Kidney epithelial cell (primary cell): ENCODE measurements at places on chromosomes 1 and 21. TPM values are rescaled to one million over a fixed set of nuclear protein-coding genes. Genes with fewer than 3 reads are reported as not detected.

GRCh38 chr1:224127925-224128819 lies 14.3 kb downstream of the FBXO28 start:
- DNase-seq = no peak

DNA sequence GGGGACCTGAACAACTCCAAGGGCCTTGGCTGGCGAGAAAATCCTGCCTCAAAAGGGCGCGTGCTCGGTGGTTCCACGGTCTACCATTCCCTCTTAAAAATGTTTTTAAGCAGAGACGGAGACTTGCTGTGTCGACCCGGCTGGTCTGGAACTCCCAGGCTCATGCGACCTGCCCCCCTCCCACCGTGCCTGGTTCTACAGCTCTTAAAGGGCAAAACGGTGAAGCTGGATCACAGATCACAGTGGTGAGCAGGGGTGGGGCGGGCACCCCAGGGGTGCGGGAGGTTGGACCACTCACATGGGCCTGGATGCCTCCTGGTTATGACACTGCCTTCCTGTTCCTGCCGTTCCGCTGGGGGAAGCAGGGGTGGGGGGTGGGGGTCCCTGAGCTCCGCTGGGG lies 4.2 kb upstream of the C1orf159 start:
- no peak for DNase-seq

- DNase-seq = no peak
Measured at GRCh38 chr1:220294846-220295301, 22.6 kb upstream of the RAB3GAP2 start.

DNA sequence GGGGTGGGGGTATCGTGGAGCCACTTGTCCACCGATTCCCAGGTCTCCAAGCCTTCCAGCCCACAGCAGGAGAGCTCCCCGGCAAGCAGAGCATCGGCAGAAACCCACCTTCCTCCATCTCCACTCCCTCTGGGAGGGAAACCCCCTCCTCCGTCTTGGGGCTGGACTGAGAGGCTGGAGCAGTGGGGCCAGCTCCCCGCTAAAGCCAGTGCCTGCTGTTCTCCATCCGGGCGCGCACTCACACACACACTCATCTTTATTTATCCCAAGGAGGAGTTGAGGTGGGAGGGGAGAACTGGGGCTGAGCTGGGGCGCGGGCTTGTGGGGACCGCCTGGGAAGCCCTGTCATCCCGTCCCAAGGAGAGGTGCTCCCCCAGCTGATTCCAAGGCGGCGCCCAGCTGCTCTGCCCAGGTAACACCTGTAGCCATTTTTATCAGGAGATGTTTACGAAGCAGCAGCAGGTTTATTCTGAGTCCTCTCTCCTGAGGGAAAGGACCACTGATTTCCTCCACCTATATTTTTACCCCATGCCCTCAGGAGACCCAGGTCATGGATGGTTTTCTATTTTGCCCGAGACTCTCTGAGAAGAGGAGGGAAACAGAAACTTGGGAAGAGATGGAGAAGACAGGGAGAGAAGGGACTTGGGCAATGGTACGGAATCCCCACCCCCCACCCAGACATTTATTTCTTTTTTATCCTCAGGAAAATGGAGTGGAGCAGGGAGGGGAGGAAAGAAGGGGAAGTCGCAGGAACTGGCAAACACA lies 2.1 kb downstream of the KCNN3 start:
- DNase-seq = no peak

The MSH4 gene
- total RNA-seq = 0.08 and 0.27 TPM in 2 replicates

- no peak for DNase-seq
Measured at GRCh38 chr21:32424191-32424535, 11.7 kb downstream of the EVA1C start.

The CD53 gene
- total RNA-seq = not detected in 2 replicates

DNA sequence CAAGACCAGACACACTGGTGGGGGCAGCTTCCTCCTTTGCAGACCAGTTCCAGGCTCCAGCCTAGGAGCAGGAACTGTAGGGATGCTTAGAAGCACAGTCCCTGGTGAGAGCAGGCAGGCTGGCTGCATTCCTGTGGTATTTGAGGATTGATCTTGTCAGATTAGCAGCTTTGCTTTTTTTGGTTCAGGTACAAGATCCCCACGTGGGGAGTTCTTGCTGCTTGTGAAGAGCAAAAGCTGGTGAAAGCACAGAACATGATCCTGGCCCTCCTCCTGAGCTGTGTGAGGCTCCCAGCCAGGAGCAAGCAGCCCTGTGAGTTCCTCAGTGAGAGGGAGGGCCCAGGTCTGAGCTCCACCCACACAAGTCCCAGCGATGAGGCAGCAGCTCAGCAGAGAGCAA lies 75.3 kb upstream of the ARTN start:
- DNase-seq = peak; percentile 84

- DNase-seq = peak; percentile 18
Measured at GRCh38 chr21:15617964-15618363, 111.8 kb upstream of the USP25 start.

GRCh38 chr1:173503391-173503790 lies 26.3 kb downstream of the PRDX6 start:
- DNase-seq = no peak

- DNase-seq = no peak
Measured at GRCh38 chr1:213127074-213127473, 76.0 kb downstream of the RPS6KC1 start.

DNA sequence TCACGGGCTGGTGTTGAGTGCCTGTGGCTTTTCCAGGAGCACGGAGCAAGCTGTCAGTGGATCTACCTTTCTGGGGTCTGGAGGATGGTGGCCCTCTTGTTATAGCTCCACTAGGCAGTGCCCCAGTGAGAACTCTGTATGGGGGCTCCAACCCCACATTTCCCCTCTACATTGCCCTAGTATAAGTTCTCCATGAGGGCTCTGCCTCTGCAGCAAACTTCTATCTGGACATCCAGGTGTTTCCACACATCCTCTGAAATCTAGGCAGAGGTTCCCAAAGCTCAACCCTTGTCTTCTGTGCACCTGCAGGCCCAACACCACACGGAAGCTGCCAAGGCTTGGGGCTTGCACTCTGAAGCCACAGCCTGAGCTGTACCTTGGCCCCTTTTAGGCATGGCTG lies 157.3 kb downstream of the MRPL39 start:
- no peak for DNase-seq

GRCh38 chr1:159968901-159969300 lies 14.9 kb upstream of the SLAMF9 start:
- no peak for DNase-seq

GRCh38 chr1:24735509-24736375 lies 9.5 kb upstream of the CLIC4 start:
- DNase-seq = no peak

DNA sequence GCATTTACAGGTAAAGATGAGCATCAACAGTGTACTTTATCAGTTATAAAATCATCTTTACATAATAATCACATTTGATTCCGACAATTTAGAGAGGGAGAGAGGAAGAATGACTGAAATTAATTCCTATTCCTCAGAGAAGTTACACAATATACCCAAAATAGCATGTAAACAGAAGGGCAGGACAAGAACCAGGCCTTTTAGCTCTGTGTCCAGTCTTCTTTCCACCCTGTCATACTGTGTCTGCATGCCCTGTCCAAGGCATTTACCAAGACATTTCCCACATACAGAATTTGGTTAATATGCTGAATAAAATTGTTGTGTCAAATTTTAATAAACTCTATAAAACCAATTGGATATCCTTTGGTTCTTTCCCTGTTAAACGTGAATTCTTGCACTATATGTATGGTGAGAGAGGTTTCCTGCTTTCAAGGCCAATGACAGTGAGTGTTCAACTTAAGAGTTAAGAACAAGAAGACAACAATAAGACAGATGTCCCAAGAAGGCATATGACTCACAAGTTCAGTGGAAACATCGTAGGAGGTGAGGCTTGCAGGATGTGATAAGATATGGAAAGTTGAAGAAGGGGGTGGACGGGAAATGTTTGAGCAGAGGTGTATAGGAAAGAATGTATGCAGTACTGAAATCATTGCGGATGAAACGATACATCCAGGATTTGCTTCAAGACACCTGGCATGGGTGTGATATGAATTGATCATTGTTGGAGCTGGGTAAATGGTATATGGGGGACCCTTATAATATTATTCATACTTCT lies 20.8 kb downstream of the LRRC8B start:
- DNase-seq = no peak

DNA sequence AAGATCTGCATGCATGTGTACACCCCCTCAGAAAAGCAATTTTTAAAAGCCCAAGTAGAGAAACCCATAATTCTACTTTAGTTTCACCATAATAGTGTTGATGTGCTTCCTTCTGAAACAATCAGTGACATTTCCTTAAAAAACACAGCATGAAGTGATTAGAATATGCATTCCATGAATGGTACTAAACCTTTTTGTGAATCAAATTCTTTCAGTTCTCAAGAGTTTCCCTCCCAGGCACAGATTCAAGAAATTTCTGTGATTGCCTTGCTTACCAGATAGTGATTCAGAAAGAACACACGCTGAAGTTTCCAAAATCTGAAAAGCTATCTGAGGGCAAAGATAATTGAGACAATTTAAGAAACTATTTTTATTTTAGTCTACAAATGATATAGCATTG lies 136.4 kb upstream of the ADGRL2 start:
- DNase-seq = no peak

- DNase-seq = no peak
Measured at GRCh38 chr21:15355066-15355465, 290.3 kb upstream of the NRIP1 start.
